ENCODE measurements at places on chromosomes 11 and 22. TPM values are rescaled to one million over a fixed set of nuclear protein-coding genes. Genes with fewer than 3 reads are reported as not detected.

Gene OR51B5
- total RNA-seq, result not detected

Gene CALCA
- not detected for total RNA-seq

Gene KIF18A
- total RNA-seq, result 3.1 TPM

Gene LRRN4CL
- not detected for total RNA-seq

Gene C22orf23
- not detected for total RNA-seq

Gene PAX6
- not detected for total RNA-seq

Gene MYBPC3
- total RNA-seq, result not detected

Gene TMPRSS6
- 0.22 TPM for total RNA-seq

Gene TBRG1
- 57.3 TPM for total RNA-seq

Gene FIBIN
- total RNA-seq, result not detected

Gene GGTLC3
- total RNA-seq, result not detected

Gene TRPM5
- 1.1 TPM for total RNA-seq

Gene CRYAB
- total RNA-seq, result not detected

Gene CSNK2A3
- 0.49 TPM for total RNA-seq

Gene RASD2
- 1.4 TPM for total RNA-seq

Gene HTR3B
- not detected for total RNA-seq

Gene NOX4
- not detected for total RNA-seq

Gene CYP2D6
- total RNA-seq, result 4.8 TPM

Gene OAF
- total RNA-seq, result 4.6 TPM

Gene HTR3A
- not detected for total RNA-seq

Gene SLC43A3
- 10.5 TPM for total RNA-seq

Gene P2RY2
- total RNA-seq, result not detected

Gene DAGLA
- total RNA-seq, result 0.22 TPM

Gene MMP8
- not detected for total RNA-seq

Gene SLC22A12
- not detected for total RNA-seq

Gene ZFP91
- 53.8 TPM for total RNA-seq

Gene OSBPL5
- total RNA-seq, result 6.5 TPM

Gene UPB1
- 0.41 TPM for total RNA-seq

Gene DBX1
- not detected for total RNA-seq

Gene MMP3
- not detected for total RNA-seq

Gene MOV10L1
- not detected for total RNA-seq

Gene SMIM35
- 0.11 TPM for total RNA-seq

Measured in naive thymus-derived CD4-positive, alpha-beta T cell (primary cell).